ENCODE measurements at places on chromosomes 7 and 10.

- no peak for DNase-seq
Measured at GRCh38 chr7:70318511-70318910, 720.2 kb downstream of the AUTS2 start.

DNA sequence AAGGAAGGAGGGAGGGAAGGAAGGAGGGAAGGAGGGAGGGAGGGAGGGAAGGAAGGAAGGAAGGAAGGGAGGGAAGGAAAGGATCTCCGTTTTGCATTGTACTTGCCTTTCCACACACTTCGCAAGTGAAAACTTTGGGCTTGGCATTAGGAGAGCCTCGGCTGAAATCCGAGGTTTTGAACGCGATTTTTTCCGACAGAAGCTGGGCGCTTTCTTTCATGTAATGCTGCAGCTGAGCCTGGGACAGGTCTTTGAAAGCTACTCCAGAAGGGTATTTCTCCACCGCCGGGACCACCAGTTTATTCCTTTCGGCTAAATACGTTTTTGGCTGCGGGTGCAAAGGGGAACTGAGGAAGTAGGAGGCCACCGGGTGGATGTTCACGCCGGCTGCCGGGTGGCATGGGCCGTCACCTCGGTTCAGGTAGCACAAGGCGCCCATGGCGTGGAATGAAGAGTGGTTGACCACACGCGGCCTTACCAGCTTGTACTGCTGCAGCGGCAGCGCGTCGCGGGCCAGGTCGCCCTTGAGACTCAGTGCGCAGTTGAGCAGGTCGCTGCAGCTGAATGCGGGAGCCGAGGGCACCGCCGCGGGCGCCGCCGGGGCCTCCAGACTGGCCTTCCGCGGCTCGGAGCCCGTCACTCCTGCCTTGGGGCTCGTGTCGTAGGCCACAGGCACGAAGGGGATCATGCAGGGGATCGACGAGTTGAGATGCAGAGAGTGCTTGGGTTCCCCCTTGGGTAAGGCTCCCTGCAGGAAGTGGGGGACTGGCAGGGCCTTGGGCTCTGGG lies 825 bp downstream of the FEZF1 start:
- no peak for DNase-seq

DNA sequence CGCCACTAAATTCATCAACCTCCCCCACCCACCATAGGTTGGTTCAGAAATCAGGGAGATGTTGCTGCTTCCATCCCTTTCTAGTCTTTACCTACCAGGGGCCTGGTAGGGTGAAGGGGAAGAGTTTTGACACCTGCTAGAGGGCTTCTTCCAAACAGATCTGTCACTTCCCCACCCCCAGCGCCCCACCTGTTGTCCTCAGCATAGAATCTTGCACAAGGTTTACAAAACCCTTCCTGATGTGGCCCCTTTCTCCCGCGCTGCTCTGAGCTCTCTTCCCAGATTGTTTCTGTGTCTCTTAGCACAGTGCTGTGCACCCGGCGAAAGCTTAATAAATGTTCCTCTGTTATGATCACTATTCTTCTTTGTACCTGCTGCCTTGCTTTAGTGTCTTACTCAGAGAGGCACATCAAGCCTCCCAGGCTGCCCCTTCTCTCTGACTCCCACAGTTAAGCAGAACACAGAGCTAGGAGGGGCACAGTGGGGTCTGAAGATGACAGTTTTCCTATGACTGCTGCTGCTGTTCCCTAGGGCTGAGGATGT lies 11.2 kb upstream of the C10orf95 start:
- DNase-seq, result no peak

DNA sequence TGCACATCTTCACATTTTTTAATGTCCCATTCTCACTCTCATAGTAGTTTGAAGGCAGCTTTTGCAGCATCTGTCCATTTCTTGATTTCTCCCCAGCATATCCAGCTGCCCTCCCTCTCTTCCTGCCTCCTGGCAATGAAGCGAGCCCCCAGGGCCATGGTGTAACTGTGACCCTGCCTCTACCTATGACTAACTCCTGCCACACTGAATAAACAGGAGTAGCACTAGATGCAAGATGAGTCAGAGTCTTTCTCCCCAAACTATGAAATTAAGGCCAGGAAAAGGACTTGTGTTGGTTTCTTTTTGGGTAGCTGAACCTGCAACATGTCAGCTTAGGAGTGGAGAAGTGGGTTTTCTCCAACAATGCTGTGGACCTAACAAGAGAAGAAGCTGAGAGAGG lies 329.0 kb downstream of the RNLS start:
- no peak for DNase-seq

- DNase-seq, result no peak
Measured at GRCh38 chr10:125291836-125292235, 131.5 kb upstream of the CTBP2 start.

- no peak for DNase-seq
Measured at GRCh38 chr7:92228100-92228499, 17.6 kb downstream of the KRIT1 start.

DNA sequence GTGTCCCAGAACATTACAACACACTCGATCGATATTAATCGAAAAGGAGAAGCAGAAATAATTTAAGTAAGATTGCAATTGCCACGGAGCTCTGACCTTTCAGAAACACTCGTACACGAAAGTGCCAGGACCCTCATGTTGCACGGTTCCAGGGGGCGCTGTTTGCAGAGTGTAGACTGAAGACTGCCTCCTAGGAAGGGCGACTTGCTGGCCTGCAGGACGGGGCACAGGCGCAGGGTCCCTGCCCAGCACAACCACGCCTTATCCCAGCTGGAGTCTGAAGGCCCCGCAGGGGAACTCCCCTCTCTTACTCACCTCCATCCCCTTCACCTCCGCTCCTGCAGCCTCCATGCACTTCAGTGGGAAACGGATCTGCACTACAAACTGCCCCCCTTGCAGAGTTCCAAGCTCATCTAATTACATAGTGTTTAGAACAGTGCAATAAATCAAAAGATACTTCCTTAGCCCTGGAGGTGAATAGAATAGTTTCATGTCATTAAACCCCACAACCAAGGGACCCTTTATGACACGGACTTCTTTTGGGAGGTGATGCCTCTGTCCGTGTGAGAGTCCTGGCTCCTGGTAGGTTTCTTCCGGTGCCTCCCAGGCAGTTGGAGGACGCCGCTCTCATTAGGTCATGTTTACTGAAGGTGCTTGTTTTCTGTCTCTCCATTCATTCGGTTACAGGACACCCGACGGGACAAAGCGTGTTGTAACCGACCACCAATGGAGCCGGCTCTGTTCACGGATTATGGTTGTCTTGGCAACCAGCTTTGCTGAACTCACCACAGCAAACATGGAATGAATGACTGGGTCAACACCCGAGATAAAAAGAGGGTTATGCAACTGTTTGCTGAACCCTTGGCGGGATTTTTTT lies 262.2 kb downstream of the BAMBI start:
- no peak for DNase-seq

DNA sequence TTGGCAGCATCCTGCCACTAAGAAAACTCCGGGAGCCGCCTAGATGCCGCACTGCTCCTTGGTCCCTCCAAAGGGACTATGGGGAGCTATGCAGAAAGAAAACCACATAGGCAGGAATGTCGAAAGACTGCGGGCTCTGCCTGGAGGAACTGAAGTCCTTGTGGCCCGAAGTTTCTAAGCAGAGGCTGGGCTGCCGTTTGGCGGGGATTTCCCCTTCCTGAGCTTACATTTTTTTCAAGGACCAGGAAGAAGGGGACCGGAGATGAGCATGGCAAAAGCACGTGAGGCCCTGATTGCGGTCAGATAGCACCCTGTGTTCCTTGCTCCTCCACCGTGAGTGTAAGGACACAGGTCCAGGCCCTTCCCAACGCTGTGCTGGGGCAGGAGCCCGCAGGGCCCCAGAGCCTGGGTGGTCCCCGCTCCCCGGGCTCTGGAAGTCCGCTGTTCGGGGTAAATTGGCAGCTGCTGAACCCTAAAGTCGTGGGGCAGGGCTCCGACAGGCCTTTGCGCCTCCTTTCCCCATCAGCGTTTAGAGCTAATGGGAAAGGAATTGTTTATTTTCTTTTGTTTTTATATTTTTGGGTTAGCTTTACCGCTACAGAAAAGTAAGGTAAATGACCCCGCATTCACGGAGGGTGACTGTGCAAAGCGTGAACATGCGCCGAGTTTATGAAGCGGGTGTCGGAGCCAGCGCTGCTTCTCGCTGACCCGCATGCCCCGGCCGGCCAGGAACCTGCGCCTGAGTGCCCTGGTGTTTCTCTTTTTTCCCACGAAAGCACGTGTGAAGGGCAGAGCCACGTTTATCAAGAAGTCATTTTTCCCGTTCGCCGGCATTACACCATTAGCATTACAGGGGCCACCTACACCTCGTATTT lies 356.5 kb upstream of the ZNF32 start:
- DNase-seq, result no peak
